ENCODE measurements at places on chromosomes 6 and 20.

DNA sequence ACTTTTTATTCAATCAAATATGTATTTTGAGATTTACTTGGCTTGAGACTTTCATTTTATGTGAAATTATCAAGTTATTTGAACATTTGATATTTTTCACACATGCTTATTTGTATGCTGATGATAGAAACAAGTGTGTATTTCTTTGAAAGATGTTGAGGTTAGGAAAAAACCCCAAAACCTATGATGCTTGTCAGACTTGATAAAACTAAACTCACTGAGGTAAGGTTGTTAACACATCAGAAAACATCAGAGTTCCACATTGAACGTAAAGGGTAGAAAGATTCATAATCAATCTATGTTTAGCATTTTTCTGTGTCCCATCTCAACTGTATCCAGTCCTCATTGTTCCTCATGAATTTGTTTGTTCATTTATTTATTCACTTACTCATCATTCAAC, 12.2 kb downstream of the SF3B5 start:
- no peak for DNase-seq

GRCh38 chr6:154479771-154480639, 30.5 kb downstream of the CNKSR3 start:
- no peak for DNase-seq

- DNase-seq: no peak
Measured at GRCh38 chr6:149403534-149403933, 3.5 kb downstream of the SUMO4 start.

GRCh38 chr6:3247255-3248146, 11.2 kb upstream of the PSMG4 start:
- no peak for DNase-seq

DNA sequence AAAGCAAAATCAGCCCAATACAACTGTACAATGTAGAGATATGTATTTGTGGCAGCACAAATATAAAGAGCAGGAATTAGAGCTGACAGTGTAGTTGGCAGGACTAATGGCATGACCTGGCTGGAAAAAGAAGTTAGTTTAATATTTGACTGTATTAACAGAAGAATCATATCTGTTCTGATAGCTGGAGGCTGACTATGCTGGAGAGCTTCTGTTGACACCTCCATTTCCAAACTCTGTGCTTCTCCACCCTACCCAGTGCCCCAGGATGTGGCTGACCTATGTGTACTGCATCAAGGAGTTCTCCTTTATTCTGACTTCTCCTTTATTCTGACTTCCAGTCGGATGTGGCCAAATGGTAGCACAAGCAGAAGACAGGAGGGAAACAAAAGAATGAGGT, 299.3 kb downstream of the PKHD1 start:
- DNase-seq: no peak

GRCh38 chr6:24064106-24064505, 61.9 kb upstream of the NRSN1 start:
- peak; percentile 13 for DNase-seq

Data from DMS 273 treated with DMSO at 0.1 percent for 48 hours (cell line).